ENCODE measurements at places on chromosomes 3 and 15.

- DNase-seq, result no peak
These were observed 13.4 kb upstream of the INSYN1 start for GRCh38 chr15:73766598-73766997.

DNA sequence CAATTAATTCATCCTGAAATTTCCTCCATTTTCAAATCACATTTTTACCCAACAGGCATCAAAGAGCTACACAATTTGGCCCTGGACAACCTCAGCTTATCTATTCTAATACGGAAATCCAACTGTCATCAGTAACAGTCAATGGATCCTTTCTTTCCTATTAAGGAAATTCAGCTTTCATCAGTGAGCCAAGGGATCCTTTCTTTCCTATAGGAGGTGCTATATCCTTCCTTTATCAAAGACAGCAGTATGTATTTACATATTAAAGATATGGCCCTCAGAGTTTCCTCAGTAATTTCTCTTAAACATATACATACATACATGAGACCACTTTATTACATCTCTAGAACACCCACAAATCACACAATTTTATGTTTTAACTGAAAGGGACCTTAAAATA is 10.1 kb downstream of the DHX36 start:
- no peak for DNase-seq

DNA sequence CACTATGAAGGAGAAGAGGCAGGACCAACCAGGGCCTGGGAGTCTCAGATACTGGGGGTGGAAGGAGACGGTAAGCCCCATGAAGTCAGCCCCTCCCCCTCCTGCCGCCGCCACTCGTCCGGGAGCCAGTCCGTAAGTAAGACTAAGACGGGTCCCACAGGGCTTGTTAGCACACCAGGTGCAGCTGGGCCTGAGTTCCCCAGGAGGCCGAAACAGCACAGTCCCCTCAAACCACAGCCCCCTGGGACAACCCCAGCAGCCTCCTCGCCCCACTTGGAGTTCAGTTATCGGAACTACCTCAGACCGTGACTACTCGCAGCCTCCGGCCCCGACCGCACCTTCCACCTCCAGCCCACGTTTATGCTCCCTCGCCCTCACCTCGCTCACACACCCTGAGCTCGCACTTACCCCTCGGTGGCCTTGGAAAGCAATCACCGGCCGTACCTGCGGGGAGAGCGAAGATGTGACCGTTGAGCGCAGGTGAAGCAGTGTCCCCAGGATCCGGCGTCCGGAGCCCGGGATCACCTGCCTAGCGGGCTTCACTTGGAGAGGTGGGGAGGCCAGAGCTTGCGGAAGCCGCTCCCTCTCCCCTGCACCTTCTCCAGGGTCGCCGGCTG is 557 bp downstream of the ELL3 start:
- no peak for DNase-seq

- peak; percentile 49 for DNase-seq
These were observed 108.5 kb downstream of the CYP19A1 start for GRCh38 chr15:51229907-51230330.

- DNase-seq, result no peak
These were observed 192.6 kb upstream of the ALCAM start for GRCh38 chr3:105174017-105174615.

- no peak for DNase-seq
These were observed 28.5 kb downstream of the PLA1A start for GRCh38 chr3:119626196-119626595.

GRCh38 chr15:48507416-48508065 is 138.0 kb downstream of the FBN1 start:
- DNase-seq, result peak; percentile 50

GRCh38 chr3:129557548-129557894 is 14.5 kb downstream of the H1-8 start:
- DNase-seq, result peak; percentile 90

DNA sequence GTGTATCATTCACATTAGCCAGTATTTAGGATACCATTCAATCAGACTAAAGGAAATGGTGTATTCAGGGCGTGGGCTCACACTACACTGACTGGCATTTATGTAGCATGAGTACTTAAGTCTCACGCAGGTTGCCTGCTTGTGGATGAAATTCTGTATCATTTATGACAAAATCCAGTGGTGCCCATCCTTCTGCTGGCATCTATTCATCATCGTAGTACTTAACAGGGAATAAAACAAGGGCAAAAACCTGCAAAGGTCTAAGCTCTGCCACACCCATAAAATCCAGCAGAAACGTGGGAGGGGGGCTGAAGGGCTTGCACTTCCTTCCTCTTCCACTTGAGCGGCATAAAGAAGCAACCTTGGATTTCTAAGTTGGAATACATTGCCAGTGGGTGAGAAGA is 2.7 kb downstream of the GAP43 start:
- DNase-seq, result no peak

- peak; percentile 81 for DNase-seq
These were observed 60.2 kb downstream of the SLTM start for GRCh38 chr15:58873267-58873666.

DNA sequence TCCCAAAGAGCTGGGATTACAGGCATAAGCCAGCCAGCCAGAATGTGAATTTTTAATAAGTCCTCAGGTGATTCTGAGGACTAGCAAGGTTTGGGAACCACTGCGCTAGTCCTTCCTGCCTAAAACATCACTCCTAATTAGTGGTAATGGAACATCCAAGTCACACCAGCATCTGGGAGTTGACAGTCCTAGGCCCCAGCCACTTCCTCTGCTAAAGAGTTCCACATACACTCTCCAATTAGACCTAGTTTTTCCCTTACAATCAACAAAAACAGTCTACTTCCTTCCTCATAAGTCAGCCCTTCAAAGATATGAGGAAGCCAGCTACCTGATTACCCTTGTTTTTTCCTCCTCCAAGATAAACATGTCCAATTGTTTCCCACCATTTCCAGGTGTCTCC is 78.1 kb downstream of the OXNAD1 start:
- no peak for DNase-seq

- DNase-seq, result no peak
These were observed 68.2 kb upstream of the THBS1 start for GRCh38 chr15:39512643-39513042.

DNA sequence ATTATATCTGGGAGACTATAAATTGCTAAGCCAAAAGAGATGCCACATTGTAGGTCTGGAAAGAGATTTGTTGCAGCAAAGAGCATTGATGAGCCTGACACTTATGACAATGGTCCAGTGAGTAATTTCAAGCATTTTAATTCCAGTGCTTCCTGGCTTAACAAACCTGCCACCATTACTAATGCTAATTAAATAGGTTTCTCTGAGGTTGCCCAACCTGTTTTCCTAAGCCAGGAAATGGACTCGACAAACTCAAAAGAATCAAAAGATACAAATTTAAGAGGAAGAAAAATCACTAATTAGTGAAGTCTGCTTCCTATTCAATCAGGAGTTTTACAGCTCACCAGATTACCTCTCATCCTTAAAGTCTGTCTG is 36.7 kb upstream of the CTDSPL start:
- DNase-seq, result no peak

DNA sequence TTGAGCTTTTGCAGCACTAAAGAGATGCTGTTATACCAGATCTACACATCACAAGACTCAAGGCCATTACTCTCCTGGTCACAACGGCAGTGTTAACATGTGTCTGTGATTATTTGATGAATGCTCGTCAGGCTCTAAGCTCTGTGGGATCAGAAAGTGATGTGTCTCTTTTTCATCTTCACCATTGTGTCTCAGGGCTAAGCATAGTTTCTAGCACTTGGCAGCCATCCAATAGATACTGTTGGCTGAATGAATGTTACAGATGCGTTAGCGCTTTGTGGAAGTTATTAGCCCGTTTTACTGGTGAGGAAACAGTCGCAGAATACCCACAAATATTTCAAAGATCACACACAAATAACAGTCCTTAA is 1.2 kb upstream of the FAM81A start:
- DNase-seq, result no peak
